Activated naive CD4-positive, alpha-beta T cell treated with anti-CD3 and anti-CD28 coated beads, Interleukin-2, amount 10 ng/mL, durations not matched to agents 7 days and 5 days (primary cell): ENCODE measurements at places on chromosomes 4 and X.
A peak's percentile ranks its signal among the peaks of the same experiment; 100 is the strongest.

DNA sequence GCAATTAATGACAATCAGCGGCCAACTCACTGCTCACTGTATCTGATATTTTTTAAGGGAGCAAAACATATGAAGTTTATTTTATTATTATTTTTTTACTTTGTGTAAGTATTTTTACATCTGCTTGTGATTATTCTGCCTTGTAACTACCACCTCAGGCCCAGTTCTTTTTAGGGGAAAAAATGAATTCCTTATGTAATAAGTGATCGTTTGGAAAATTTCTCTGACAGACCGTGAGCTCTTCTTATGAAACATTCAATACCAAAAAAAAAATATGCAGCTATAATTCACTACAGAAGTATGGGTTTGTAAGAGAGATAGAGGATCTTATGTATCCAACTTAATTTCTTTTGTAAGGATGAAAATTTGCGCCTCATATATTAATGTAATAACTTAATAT lies 33.5 kb upstream of the STOX2 start:
- no peaks in the 10 kb centered on the region for H3K36me3 ChIP-seq
- no peak for DNase-seq
- no peak overlapping the region for H3K27ac ChIP-seq
- H3K4me3 ChIP-seq, result no peak overlapping the region
- no peaks in the 10 kb centered on the region for H3K4me1 ChIP-seq
- H3K27me3 ChIP-seq, result peaks cover 17% of the 10 kb centered on the region

- peak overlapping the region; percentile 75 for H3K4me3 ChIP-seq
- peaks cover 40% of the 10 kb centered on the region for H3K4me1 ChIP-seq
- H3K27ac ChIP-seq, result peak overlapping the region; percentile 83
- no peaks in the 10 kb centered on the region for H3K27me3 ChIP-seq
These were observed 413 bp downstream of the PDK3 start for GRCh38 chrX:24465532-24465865.

DNA sequence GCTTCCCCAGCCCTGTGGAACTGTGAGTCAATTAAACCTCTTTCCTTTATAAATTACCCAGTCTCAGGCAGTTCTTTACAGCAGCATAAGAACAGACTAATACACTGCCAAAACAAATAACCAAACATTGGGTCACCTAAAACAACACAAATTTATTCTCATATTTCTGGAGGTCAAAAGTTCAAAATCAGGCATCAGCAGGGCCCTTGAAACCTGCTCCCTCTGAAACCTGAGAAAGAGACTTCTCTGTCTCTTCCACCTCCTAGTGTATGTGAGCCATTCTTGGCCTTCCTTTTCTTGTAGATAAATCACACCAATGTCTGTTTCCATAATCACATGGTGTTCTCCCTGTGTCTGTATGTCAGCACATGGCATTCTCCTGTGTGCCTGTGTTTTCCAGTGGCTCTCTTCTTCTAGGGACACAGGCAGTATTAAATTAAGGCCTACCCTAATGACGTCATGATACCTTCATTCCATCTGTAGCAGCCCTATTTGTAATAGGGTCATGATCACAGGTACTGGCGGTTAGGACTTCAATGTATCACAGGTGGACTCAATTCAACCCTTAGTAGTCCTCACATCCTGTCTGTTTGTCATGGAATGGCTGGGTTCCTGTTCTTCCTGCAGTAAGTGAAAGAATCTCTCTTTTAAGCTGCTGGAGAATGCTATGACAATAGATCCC lies 147.3 kb upstream of the CLNK start:
- H3K27me3 ChIP-seq, result no peaks in the 10 kb centered on the region
- no peak overlapping the region for H3K4me3 ChIP-seq
- H3K4me1 ChIP-seq, result no peaks in the 10 kb centered on the region
- no peak overlapping the region for H3K27ac ChIP-seq
- H3K36me3 ChIP-seq, result no peaks in the 10 kb centered on the region
- no peak for DNase-seq

DNA sequence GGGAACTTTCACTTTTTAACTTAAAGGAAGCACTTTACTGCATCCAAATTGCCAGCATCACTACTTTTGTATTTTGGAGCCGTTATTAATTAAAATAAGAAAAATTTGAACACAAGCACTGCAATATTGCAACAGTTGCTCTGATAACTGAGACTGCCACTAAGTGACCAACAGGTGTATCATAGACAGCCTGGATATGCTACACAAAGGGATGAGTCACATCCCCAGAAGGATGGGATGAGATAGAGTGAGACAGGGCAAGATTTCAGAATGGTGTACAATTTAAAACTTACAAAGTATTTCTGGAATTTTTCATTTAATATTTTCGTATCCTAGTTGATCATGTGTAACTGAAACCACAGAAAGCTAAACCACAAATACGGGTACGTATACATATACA lies 204.1 kb downstream of the MAPK10 start:
- H3K4me3 ChIP-seq, result no peak overlapping the region
- DNase-seq, result no peak
- H3K27me3 ChIP-seq, result no peaks in the 10 kb centered on the region
- H3K4me1 ChIP-seq, result no peaks in the 10 kb centered on the region

DNA sequence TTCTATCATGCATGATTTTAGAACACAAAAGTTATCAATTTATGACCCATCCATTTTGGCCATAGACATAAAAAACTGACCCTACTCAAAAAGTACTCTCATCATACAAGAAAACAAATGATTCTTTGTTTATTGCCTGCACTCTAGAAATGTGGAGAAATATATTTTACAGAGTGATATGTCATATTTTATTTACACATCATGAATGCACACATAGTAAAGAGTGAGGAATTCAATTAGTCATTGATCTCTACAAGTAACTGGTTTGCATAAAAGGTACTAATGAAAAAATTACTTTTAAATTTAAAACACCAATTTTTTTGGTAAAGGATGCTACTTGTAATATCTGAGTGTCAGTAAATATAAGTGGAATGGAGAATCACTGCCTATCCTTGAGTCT lies 242.5 kb upstream of the FAT4 start:
- DNase-seq, result no peak
- H3K36me3 ChIP-seq, result no peaks in the 10 kb centered on the region
- H3K4me1 ChIP-seq, result no peaks in the 10 kb centered on the region
- H3K4me3 ChIP-seq, result no peak overlapping the region

GRCh38 chr4:40264497-40264896 lies 67.7 kb downstream of the RHOH start:
- no peak overlapping the region for H3K4me3 ChIP-seq
- DNase-seq, result no peak
- peaks cover 60% of the 10 kb centered on the region for H3K4me1 ChIP-seq
- H3K27ac ChIP-seq, result peak overlapping the region; percentile 11

DNA sequence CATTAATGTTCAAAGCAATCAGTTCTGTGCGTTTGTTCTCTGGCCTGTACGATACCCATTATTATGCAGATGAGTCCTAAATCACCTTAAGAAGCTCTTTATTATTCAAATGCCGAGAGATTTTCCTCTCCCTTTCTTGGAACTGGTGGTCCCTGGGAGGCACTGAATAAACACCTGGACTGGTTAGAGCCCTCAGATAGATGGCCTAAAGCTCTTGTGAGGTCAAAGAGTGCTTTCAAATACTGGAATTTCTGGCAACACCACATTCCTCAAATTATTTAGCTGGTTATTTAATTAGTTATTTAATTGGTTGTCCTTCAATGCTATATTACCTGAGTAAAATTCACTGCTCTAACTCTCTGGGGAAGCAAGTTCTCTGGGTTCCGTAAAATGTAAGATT lies 3.0 kb downstream of the ARHGEF38 start:
- no peaks in the 10 kb centered on the region for H3K4me1 ChIP-seq
- H3K27ac ChIP-seq, result no peak overlapping the region
- DNase-seq, result no peak
- H3K4me3 ChIP-seq, result no peak overlapping the region
- peaks cover 3% of the 10 kb centered on the region for H3K27me3 ChIP-seq

- H3K4me1 ChIP-seq, result no peaks in the 10 kb centered on the region
- no peaks in the 10 kb centered on the region for H3K36me3 ChIP-seq
- no peak for DNase-seq
- H3K27me3 ChIP-seq, result peaks cover 3% of the 10 kb centered on the region
- H3K4me3 ChIP-seq, result no peak overlapping the region
These were observed 206.3 kb downstream of the CBR4 start for GRCh38 chr4:168803732-168804131.

DNA sequence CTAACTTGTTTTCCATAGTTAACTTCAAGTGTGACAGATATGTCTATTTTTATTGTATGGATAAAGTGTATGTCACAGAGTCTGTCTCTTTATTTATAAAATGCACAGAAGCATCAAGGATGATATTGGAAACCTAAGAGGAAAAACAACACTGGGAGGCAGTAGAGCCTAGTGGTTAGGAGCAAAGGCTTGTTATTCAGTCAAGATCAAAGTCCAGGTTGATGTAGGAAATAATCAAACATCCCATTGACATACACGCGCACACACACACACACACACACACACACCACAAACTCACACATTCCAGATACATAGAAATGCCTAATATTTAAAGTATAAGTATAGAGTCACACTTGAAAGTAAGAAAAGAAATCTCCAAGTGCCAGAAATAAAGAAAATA lies 206.8 kb downstream of the CHRDL1 start:
- H3K27me3 ChIP-seq, result no peaks in the 10 kb centered on the region
- H3K27ac ChIP-seq, result no peak overlapping the region
- H3K36me3 ChIP-seq, result no peaks in the 10 kb centered on the region

DNA sequence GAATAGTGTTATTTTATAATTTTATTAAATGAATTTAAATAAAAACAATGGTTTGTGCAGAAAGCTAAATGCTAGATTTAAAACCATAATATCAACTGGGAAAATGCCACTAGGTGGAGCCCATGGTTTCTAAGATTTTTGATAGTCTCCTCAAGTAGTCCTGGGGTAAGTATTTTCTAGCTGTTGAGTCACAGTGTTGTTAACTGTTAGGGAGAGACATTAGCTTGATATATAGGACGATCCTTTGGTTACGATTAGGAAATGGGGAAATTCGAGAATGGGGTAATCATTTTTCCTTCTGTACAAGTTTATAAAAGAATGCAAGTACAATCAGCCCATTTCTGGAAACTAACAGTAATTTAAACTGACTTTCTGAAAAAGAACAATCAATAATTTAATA lies 378.4 kb downstream of the ANKRD50 start:
- H3K4me1 ChIP-seq, result no peaks in the 10 kb centered on the region
- H3K36me3 ChIP-seq, result no peaks in the 10 kb centered on the region
- no peak for DNase-seq
- H3K4me3 ChIP-seq, result no peak overlapping the region
- no peaks in the 10 kb centered on the region for H3K27me3 ChIP-seq
- H3K27ac ChIP-seq, result no peak overlapping the region

GRCh38 chr4:93743022-93743421 lies 85.5 kb upstream of the ATOH1 start:
- H3K27me3 ChIP-seq, result no peaks in the 10 kb centered on the region
- no peak overlapping the region for H3K27ac ChIP-seq
- no peaks in the 10 kb centered on the region for H3K4me1 ChIP-seq
- no peaks in the 10 kb centered on the region for H3K36me3 ChIP-seq
- no peak overlapping the region for H3K4me3 ChIP-seq

GRCh38 chr4:108276690-108277089 lies 108.0 kb upstream of the LEF1 start:
- H3K27ac ChIP-seq, result no peak overlapping the region
- H3K27me3 ChIP-seq, result no peaks in the 10 kb centered on the region
- H3K4me3 ChIP-seq, result no peak overlapping the region
- no peak for DNase-seq
- H3K4me1 ChIP-seq, result peaks cover 6% of the 10 kb centered on the region

GRCh38 chr4:102193145-102193544 lies 152.1 kb downstream of the SLC39A8 start:
- no peak overlapping the region for H3K4me3 ChIP-seq
- H3K4me1 ChIP-seq, result no peaks in the 10 kb centered on the region
- DNase-seq, result no peak
- no peaks in the 10 kb centered on the region for H3K27me3 ChIP-seq
- H3K27ac ChIP-seq, result no peak overlapping the region
- no peaks in the 10 kb centered on the region for H3K36me3 ChIP-seq

DNA sequence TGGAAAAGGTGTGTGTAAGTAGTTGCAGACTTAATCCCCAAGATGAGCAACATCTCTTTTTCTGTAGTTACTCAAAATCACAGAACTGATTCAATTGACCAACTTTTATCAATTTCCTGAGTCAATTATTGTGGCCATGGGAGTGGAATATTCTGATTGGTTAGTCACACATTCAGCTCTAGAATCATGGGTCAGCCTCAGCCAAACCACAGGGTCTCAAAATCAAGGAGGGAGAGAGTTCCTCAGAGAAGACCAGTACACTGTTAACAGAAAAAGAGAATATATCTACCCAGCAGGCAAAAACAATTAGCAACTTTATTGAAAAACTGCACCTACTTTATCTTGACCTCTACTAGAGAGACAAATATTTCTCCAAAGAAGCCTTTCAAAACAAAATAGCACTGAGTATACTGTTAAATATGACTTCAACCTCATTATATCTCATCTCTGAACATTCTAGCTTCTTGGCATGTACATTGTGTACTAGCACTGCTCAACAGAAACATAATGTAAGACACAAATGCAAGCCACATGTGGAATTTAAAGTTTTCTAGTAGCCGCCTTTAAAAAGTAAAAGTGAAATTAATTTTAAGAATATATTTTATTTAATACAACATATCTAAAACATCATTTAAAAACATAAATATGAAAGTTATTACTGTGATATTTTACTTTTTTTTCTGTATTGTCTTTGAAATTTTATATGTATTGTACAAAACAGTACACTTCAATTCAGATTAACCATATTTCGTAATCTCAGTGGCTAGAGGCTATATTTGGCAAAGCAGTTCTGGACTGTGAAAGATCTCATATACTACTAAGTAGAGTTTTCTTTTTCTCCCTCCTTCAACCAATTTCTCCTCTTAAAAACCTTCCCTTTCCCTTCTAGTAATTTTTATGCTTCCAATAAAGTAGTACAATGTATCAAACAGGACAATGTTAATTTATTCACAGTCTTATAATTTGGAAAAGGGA lies 11.8 kb upstream of the LCORL start:
- H3K4me1 ChIP-seq, result no peaks in the 10 kb centered on the region
- peaks cover 36% of the 10 kb centered on the region for H3K27me3 ChIP-seq
- no peak for DNase-seq
- no peaks in the 10 kb centered on the region for H3K36me3 ChIP-seq
- H3K27ac ChIP-seq, result no peak overlapping the region

GRCh38 chr4:71186566-71187403 lies 152.0 kb upstream of the SLC4A4 start:
- peaks cover 29% of the 10 kb centered on the region for H3K4me1 ChIP-seq
- peak; percentile 40 for DNase-seq
- H3K27me3 ChIP-seq, result peaks cover 69% of the 10 kb centered on the region
- H3K36me3 ChIP-seq, result peaks cover 1% of the 10 kb centered on the region
- peak overlapping the region; percentile 81 for H3K4me3 ChIP-seq
